IMR-90 (cell line): ENCODE measurements at places on chromosomes 13 and 19. TPM values are rescaled to one million over a fixed set of nuclear protein-coding genes. Genes with fewer than 3 reads are reported as not detected.

DNA sequence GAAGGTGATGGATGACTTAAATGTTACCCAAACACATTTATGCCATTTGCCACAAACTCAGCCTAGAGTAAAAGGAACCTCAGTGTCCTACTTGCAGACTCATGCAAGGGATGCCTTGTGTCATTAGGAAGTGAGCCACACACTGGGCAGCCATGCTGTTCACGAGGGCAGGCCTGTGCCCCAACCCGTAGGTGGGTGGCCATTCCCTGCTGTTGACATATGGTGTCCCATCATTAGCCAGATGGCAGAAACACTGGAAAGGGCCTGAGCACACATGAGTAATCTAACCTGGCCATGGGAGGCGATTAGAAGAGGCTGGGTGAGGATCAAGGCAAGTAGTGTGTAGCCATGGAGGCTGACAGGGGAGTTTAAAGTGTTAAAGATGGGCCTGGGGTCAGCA lies 9.7 kb upstream of the LRCH1 start:
- no peak for DNase-seq

DNA sequence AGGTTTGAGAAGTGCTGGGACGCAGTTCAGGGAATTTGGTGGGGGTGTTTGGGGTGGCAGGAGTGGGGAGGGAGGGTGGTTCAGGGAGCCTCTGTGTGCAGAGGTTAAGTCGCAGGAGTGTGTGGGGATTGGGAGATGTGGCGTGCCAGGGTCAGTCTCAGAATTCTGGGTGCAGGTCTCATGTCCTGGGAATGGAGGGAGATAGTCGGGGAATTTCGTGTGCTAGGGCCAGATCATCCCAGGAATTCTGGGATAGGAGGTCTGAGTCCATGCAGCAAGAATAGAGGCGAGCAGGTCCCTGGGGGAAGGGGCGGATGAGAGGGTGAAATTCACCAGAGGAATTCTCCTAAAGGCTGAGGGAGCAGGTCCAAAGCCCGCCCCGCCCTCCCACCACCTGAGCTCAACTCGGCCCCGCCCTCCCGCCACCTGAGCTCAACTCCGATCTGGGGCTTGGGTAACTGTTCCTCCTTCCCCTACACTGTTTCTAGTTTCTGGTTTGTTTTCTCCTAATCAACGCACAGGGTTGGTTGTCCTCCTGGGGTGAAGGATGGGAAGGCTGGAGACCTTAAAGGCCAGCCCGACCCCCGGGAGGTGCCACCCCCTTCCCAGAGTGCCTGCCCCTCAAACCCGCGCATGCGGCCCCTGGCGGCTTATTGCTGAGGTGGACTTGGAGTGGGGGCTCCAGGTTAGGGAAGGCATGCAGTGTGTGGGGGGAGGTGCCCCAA lies 15.2 kb downstream of the KCNC3 start:
- no peak for DNase-seq

DNA sequence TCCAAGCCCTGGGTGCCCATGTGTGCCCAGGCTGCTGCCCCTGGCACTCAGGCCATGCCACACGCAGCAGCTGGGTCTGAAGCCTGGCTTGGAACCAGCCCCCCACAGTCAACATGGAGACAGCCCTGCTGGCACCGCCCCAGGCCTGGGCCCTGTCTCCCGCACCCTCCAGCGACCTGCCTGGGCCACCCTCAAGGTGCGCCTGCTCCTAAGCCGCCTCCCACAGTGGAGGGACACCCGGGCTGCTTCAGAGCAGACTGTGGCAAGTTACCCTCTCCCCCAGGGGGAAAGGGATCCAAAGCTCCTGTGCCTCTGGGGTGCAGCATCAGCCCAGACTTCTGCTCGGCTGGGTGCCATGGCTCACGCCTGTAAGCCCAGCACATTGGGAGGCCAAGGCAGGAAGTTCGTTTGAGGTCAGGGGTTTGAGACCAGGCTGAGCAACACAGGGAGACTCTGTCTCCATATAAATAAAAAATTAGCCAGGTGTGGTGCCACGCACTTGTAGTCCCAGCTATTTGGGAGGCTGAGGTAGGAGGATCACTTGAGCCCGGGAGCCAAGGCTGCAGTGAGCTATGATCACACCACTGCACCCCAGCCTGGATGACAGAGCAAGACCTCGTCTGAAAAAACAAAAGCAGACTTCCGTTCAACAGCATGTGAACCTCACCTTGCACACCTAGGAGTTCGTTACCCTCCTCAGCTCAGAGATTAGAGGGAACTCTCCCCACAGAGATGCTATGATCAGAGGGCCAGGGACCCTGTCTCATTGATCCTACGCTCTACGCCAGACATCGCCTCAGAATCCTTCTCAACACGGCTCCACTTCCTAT lies 15.6 kb downstream of the ELL start:
- no peak for DNase-seq

DNA sequence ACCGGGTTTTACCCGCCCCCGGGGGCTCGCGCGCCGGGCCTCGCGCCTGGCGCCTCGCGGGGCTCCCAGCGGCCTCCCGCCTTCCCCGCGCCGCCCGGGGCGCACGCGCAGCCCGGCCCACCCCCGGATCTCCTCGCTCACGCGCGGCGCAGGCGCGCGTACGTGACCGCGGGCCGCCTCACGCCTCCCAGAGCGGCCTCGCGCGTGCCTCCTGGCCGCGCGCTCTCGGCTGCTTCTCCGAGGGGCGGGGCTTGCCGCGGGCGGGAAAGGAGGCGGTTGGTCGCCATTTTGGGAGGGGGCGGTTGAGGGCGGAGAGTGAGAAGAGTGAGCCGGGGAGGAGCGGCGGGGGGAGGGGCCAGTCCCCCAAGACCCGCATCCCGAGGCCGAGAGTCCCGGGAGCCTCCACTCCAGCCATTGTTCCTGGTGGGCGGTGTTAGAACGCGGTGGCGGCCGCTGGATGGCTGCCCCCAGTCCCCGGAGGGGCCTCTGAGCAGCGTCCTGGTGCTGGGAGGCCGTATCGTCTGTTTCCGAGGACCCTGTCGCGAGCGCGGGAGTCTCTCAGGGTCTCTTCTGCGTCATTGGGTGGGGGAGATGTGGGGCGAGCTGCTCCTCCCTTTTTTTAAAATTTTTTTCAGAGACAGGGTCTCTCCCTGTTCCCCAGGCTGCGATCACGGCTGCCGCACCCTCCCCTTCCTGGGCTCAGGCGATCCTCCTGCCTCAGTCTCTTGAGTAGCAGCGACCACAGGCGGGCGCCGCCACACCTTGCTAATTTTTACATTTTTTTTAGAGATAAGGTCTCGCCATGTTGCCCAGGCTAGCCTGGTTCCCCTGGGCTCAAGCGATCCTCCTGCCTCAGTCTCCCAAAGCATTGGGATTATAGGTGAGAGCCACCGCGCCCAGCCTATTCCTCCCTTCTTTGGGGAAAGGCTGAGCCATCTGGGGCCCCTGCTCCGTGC lies at the start of gene ZNF541:
Gene ZNF541 (minus strand): TSS at position 78 of the 956 bp plus-strand sequence. CDS start 17,292 bp downstream, outside the sequence.
- peak; percentile 12 for DNase-seq

- DNase-seq, result no peak
These were observed 666.6 kb upstream of the ARGLU1 start for GRCh38 chr13:107234319-107235073.

DNA sequence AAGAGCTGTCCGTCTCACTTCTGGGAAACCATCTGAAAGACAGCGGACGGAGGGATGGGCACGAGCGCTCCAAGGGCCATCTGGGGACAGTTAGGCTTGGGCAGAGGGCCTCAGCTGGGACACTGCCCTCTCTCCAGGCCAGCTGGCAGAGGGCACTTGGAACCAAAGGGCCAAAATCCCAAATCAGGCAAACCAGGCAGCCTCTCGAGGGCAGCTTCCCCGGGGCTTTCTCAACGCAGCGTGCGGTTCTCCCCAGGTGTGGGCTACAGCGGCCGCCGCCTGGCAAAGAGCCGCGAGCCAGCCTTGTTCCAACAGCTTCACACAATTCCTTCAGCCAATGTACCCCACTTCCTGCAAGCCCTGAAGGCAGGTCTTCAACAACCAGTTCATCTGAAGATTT lies 5.0 kb downstream of the MLLT1 start:
- no peak for DNase-seq

DNA sequence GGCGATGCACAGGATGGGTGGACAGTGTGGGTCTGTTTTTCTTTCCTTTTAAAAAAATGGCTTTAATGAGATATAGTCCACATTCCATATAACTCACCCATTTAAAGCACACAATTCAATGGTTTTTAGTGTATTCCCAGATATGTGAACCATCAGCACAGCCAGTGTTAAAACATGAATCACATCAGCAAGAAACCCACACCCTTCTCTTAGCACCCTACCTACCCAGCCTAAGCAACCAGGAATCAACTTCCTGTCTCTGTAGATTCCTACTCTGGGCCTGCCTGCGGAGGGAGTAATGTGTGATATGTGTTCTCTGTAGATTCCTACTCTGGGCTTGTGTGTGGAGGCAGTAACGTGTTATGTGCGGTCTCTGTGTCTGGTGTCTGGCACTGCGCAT lies 11.9 kb downstream of the TMEM255B start:
- DNase-seq, result no peak

- DNase-seq, result no peak
These were observed 10.5 kb upstream of the KLK4 start for GRCh38 chr19:50921426-50922316.

DNA sequence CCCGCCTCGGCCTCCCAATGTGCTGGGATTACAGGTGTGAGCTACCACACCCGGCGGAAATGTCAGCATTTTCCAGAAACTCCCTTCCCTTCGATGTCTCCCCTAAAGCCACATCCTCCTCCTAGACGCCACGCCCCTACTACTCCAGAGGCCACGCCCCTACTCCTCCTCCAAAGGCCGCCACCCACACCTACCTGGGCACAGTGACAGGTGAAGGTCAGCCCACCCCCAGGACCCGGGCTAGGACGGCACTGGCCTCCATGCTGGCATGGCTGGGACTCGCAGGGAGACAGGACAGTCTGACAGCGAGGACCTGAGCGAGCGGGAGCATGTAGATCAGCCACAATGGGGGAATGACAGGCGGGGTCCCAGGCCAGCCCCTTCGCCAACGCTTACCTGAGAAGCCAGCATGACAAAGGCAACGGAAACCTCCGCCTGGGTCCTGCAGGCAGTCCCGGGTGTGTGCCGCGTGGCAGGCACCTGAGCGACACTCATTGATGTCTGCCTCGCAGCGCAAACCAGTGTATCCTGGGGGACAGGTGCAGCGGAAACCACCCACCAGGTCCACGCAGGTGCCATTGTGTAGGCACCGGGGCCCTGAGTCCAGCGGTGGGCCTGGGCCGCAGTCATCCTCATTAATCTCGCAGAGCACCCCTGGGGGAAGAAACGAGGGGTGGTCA lies 22.0 kb downstream of the NOTCH3 start:
- no peak for DNase-seq

DNA sequence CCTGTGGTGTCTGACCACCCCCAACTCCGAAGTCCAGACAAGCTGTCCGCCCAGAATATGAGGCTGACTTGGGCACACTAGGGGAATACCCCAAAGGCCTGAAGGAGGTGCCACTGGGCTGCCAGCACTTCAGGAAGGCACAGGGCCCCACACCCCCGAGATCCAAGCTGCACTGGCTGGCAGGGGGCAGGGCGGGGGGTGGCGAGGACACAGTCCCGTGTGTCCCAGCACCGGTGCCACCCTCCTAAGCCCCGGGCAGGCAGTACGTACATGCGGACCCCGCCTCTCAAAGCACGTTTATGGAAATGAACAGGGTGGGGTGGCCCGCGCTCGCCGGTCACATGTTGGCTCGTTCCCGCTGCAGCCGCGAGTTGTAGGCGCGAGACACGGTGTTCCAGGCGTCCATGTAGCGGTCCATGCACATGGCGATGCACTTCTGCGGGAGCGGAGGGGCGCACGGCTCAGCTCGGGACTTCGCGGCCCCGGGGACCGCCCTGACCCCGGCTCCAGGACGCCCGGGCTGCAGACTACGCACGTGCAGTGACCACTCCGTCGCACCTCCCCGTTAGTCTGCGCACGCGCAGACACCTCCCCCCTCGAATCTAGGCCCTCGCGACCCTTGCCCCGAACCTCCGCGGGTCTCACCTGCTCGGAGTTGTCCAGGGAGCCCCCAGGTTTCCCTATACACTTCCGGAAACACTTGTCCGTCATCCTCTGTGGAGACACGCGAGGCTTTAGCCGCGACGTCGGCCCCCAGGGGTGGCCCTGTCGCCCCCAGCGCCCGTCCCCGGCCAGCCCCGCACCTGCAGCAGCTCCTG lies 566 bp downstream of the TIMM13 start:
- DNase-seq, result peak; percentile 14

DNA sequence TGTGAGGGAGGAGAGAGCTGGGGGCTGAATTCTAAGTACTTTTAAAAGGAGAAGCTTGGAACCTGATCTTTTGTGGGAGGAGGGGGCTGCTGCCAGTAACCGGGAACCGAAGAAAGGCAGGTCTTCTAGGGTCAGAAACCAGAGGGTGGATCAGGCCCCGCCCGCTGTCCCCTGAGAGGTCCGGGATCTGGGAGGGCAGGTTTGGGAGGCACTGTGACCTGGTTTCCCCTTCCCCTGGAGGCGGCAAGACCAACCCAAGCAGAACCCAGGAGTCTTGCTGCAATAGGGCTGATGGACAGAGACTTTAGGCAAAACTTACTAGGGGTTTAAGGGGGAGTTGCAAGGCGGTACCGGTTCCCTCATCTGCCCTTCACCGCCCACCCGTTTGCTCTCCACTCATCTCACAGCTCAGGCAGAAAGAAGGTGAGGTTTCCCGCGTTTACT lies 707 bp upstream of the KLK8 start:
- no peak for DNase-seq

DNA sequence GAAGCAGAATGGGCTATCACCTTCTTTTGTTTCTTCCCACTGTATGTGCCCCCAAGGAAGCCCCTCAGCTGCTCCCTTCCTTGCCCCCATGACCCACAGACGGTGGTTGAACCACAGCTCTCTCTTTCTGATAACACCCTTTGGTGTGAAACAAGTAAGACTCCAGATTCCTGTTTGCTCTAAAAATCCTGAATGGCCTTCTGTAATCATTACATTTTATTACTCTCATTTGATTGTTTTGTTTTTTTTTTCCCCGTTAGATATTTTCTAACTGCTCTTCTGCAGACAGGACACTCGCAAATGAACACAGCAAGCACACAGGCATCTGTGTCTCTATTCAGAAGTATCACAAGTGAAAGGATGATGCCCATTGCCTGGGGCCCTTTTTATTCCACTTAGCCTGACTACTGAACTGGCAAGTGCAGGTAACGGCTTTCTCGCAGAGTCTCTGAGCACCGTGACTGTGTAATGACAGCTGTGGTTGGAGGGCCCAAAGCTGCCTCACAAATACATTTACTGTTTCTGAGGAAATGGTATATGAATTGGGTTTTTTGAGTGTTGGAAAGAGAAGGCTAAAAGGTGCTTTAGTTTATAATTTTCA lies 59.3 kb downstream of the OXGR1 start:
- no peak for DNase-seq

Gene USF2
- total RNA-seq, result 21.3 and 27.5 TPM in 2 replicates

Gene ZIM2
- total RNA-seq, result not detected in 2 replicates

Gene KLHL1
- not detected in 2 replicates for total RNA-seq

Gene KLK7
- total RNA-seq, result not detected in 2 replicates

Gene UPK1A
- not detected in 2 replicates for total RNA-seq

Gene SPRY2
- 21.1 and 26.4 TPM in 2 replicates for total RNA-seq

Gene RXFP2
- total RNA-seq, result not detected in 2 replicates

Gene HRC
- not detected in 2 replicates for total RNA-seq

Gene ZNF534
- not detected in 2 replicates for total RNA-seq

Gene NRTN
- 0.18 TPM in 1 of 2 replicates, not detected in the other for total RNA-seq

Gene ZNF17
- total RNA-seq, result 11.7 and 17.4 TPM in 2 replicates
